ENCODE measurements at places on chromosomes 11 and 22.
A peak's percentile ranks its signal among the peaks of the same experiment; 100 is the strongest.

DNA sequence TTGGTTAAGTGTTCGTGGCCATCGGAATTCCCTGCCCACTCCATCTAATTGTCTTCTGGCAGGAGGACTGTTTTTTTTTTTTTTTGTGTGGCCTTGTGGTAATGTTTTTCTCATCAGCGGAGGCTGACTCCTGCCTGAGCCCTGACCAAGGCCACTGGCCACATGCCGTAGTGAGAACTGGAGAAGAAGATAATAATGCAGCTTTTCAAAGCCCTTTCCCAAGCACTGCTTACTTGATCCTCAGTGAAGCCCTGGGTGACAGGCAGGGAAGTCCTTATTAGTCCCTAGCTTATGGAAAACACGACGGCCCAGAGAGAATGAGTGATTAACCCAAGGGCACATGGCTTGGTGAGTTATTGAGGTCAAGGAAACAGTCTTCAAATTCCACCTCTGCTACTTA is 71.2 kb downstream of the ADM start:
- DNase-seq = no peak

DNA sequence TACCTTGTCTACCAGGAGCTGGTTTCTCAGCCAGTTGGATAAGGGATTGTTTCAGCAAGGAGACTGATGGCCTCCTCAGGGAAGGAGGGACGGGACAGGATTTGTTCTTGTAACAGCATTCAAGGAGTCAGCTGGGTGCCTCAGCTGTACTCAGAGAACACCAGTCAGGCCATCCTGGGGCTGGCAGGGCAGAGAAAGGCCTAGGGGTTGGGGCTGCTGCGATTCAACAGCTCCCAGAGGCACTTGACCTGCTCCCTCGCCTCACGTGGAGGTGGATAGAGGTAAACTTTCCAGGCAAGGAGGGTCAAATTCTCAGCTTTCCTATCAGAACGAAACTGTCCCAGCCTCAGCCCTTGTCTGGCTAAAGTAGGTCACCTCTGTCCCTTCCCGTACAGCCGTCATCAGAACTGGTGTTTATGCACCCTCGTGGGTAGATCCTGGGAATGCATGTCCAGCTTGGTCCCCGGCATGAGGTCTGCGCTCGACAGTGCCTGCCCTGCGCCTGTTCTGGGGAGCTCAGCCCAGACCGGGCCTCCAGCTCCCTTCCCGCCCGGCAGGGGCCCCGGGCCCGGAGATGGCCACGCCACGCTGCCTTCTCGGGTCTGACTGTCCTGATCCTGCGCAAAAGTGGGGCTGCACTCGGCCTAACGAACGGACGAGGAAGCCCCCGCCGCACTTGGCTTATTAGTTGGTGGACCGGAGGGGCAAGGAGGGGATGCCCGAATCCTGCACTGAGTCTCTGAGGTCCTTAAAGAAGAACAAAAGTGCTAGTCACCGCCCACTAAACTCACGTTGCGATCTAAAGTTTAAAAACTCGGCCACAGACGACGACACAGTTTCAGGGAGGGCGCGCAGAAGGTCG is 762 bp upstream of the CCDC134 start:
- DNase-seq = peak; percentile 31

GRCh38 chr11:119094816-119095065 is 6.9 kb downstream of the DPAGT1 start:
- peak; percentile 88 for DNase-seq

GRCh38 chr22:50258361-50259292 is 2.9 kb downstream of the MAPK12 start:
- DNase-seq = no peak

GRCh38 chr11:14015711-14016110 is 53.2 kb downstream of the SPON1 start:
- no peak for DNase-seq

- DNase-seq = no peak
Measured at GRCh38 chr11:77455740-77456139, 18.2 kb downstream of the PAK1 start.

DNA sequence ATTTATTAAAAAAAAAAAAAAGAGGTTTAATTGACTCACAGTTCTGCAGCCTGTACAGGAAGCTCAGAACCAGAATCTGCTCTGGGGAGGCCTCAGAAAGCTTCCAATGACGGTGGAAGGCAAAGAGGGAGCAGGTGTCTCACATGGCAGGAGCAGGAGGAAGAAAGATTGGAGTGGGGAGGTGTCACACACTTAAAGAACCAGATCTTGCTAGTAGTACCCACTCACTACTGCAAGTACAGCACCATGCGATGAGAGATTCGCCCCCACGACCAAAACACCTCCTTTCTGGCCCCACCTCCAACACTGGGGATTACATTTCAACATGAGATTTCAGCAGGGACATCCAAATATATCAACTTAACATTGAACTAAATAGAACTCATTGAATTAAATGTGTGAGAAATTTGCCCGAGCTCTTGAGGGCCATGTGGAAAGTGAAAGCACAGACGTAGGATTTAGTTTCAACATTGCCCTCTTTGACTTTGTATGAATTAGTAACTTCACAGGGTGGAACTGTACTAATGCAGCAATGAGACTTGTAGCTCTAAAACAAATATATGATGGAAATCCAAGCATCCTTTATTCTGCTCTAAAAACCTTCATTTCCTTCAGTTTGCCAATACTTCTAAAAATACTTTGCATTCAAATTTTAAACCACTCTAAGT is 628.2 kb downstream of the FAM181B start:
- no peak for DNase-seq

DNA sequence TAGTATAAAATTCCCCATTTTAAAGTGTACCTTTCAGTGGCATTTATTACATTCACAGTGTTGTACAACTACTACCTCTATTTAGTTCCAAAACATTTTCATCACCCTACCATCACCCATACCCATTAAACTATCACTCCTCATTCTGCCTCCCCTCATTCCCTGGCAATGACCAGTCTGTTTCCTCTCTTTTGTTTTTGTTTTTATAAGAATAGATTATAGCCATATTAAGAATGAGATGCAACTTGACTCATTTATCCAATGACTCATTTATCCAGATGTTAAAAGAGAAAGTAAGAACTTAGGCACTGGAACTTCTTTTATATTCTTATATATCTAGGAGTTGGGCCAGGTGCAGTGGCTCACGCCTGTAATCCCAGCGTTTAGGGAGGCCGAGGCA is 156.3 kb downstream of the FAT3 start:
- DNase-seq = no peak

DNA sequence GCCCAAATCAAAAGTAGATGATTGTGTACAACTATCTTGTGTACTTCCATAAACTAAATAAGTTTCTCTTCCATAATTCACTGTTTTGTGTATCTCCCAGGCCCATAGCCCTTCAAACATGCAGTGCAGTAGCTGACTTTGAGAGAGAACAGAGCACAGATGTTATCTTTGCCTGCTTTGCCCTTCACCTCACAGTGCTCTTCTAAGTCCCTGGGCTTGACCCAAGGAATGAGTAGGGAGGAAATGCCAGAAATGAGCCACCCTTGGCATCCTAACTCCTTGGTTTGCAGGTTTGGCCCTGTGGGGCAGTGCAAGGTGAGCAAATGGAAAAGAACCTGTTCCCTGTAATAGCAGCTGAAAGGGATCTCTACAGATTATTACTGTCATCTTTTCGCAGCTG is 79.2 kb downstream of the STIM1 start:
- DNase-seq = no peak

GRCh38 chr11:1930462-1930830 is 10.9 kb downstream of the TNNT3 start:
- no peak for DNase-seq

DNA sequence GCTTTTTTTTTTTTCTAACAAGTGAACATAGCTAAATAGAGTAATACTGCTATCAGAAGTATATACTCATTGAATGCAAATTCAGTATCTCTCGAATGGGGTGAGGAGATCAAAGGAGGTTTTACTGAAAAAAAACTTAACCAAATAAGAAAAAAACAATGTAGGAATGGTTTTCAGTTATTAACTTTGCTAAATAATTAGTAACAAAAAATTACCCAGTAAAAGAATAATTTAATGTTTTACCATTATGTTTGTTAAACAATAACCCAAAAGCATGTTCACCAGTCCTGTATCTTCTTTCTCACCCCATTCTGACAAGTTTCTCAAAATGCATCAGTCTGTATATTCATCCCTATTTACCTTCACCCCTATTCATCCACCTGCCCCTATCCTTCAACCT is 22.6 kb upstream of the CTSC start:
- DNase-seq = no peak

GRCh38 chr22:45207981-45208664 is 32.6 kb downstream of the KIAA0930 start:
- no peak for DNase-seq

DNA sequence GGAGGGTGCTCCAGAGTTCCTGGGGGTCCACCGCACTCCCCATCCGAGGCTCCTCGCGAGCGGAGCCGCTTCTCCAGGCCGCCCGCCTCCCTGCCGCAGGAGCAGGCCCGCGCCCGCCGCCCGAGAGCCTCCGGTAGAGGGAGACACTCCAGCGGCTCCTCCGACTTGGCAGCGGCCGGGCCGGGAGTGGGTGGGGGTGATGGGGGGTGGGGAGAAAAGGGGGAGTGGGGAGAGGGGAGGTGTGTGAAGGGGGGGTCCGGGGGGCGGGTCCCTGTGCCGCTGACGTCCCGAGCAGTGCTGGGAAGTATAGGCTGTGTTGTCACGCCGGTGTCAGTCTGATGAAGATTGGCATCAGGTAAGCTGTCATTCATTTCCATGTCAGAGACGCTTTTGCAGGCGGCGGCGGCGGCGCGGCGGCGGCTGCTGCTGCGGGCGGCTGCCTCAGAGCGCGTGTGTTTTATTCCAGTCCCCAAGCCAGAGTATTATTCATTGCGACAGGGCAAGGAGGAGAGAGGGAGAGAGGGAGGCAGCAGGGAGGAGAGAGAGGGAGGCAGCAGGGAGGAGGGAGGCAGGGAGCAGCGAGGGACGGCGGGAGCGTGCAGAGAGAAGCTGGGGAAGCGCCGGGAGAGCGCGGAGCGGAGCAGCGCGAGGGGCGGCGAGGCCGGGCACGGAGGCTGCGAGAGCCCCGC is at the start of gene PKNOX2:
Gene PKNOX2, plus strand, starts transcription at position 330 of the 689 bp plus-strand sequence. CDS start 186,555 bp downstream, outside the sequence.
- DNase-seq = peak; percentile 40

DNA sequence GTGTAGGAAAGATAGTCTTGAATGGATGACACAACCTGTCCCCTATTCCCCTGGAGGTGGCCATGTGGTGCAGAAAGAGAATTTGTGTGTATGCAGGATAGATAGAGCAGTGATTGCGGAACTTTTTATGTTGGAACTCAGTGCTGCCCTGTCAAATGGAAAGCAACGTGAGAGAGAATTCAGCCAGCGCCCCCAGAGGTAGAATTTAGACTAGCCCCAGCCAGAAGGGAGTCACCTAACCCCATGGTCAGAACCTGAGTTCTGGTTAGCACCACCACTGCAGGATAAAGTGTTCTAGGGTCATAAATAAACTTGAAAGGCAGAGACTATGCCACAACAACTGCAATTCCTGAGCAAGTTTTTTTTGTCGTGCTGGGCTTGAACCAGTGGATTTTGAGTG is 152.9 kb upstream of the GRIA4 start:
- DNase-seq = no peak

DNA sequence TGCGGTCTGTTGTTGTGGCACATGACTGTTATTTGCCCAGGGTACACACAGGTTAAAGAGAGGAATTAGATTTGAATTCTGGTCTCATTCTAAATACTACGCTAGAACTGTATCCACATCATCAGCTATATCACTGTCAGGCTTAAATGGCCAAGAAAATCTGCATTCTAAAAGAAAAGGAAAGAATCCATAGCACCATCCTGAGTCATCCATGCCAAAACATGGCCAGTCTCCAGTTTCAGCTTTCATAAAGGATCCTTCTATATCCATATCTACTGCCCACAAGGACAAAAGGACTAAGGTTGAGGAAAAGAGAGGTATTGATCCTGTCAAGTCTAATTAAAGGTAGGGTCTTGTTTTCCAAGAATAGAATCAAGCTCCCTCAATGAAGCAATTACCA is 73.6 kb upstream of the GDPD4 start:
- DNase-seq = no peak

DNA sequence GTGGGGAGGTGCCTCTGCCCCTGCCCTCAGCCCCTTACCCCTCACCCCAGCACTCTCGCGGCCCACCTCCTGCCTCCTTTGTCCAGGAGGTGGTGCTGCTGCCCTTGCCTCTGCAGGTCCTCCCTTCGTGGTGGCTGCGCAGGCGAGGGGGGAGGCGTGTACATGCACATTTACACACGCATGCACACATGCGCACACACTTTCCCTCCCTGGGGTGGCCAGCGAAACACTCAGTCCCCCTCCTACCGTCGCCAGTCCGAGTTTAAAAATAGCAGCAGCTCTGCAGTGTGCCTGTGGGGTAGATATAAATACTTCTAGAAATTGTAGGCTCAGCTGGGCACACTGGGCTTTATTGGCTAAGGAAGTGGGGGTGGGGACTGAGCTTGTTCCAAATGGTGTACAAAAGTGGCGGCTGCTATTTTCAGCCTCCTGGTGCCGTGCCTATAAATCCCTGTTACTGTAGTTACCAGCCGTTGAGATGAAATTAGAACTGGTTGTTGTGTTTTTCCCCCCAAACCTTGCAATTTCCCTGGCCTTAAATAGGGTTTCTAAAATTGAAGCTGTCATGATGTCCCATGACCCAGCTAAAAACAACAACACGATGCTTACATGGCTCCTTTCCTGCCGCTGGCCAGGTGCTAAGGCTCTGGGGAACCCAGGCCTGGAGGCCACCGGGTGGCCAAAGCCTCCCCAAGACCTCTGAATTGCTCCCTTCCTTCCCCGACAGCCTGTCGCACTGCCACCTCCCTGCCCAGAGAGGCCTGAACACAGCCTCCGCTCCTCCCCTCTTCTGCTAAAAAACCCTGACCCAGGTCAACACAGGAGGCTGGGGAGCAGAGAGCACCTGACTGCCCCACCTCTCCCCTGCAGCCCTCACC is 12.4 kb downstream of the PICK1 start:
- DNase-seq = no peak

DNA sequence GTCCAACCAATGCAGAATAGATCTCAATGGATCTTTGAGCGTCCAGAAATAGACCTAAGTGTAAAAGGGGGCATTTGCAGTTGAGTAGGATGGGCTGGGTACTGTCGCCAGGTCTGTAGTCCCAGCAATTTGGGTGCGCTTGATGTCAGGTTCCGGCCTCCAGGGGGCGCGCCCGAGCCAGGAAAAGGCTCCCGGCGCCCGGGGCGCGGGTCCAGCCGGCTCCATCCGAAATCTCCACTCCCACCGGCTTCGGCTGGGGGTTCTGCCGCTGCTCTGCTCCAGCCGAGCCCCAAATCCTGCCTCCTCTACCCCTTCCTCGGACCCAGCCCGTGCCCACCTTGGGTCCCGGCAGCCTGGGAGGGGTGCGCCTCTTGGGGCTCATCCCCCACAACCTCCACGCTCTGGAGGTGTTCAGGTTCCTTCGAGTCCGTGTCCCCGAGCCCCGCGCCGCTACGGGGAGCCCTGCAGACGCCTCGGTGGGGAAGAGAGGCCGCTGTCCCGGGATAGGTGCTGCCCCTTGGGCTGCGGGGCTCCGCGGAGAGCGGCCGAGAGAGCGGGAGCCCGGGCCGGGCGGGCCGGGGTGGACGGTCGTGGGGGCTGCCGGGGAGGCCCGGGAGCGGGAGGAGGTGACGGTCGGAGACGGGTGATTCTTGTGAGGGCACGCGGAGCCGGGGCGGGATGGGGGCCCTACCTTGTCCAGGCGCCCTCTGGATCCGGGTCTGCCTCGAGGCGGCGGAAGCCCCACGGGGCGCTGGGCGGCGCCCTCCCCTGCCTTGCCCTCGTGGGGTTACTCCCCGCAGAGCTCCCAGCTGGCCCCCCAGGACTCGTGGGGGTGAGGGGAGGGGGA is 13.0 kb upstream of the CYB5R3 start:
- DNase-seq = peak; percentile 57

- no peak for DNase-seq
Measured at GRCh38 chr11:7204778-7205177, 46.9 kb upstream of the SYT9 start.

All from NCI-H146 (cell line).